ENCODE measurements at places on chromosomes 4 and X.

DNA sequence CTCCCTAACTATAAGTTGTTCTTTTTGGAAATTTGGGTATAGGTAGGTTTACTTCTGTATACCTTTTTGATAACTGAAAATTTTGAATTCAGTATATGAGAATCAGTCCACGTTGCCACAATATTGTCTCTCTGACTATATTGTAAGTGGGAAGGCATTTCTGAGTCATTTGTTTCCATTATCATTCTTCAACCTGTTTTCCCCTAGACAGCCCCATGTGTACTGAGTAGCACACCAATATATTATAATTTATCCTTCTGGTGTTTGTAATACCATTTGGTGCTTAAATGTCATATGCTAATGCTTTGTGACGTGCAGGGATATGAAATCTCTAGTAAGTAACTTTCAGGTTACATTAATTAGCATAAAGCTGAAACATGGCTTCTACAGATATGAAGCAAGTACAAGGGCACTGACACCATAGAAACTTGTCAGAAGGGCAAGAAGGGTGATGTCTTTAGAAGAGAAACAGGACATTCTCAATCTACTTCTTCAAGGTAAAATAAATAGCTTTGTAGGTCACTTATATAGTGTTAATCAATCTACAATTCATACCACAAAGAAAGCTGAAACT lies 27.7 kb downstream of the PAK3 start:
- DNase-seq, result no peak

DNA sequence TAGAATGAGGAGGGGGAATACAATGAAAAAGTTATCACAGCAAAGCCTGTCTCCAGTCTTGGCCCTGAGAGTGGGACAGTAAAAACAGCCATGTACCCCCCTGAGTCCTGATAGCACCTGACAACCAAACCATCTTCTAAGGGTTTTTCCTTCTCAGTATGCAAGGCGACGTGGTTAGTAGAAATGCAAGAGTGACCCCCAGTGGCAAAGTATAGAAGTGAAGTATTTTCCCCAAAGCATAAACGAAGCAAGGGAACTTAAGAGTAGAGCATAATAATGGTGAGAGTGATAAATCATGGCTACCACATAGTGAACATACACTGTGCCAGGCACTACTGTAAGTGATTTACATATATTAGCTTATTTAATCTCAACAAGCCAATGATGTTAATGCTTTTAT lies 52.8 kb downstream of the FAM47C start:
- peak; percentile 56 for DNase-seq

GRCh38 chr4:60822986-60823385 lies 377.1 kb upstream of the ADGRL3 start:
- DNase-seq, result no peak

- no peak for DNase-seq
These were observed 58.2 kb upstream of the STOX2 start for GRCh38 chr4:183846951-183847350.

GRCh38 chrX:118423558-118423957 lies 72.1 kb upstream of the DOCK11 start:
- no peak for DNase-seq

Data from NCI-H82 (cell line).